ENCODE measurements at places on chromosomes 2 and 18. TPM values are rescaled to one million over a fixed set of nuclear protein-coding genes. Genes with fewer than 3 reads are reported as not detected.

Gene DTNA
- 30.0 TPM for total RNA-seq

Gene CLIP4
- total RNA-seq, result 62.6 TPM

Gene MOGAT1
- not detected for total RNA-seq

Gene UPP2
- 0.17 TPM for total RNA-seq

Gene PRKAG3
- total RNA-seq, result 0.11 TPM

Gene DNER
- not detected for total RNA-seq

Gene SERPINB10
- not detected for total RNA-seq

Measured in ovary (tissue), 10 donors.